Amniotic stem cell (primary cell): ENCODE measurements at places on chromosomes 11 and 22.

DNA sequence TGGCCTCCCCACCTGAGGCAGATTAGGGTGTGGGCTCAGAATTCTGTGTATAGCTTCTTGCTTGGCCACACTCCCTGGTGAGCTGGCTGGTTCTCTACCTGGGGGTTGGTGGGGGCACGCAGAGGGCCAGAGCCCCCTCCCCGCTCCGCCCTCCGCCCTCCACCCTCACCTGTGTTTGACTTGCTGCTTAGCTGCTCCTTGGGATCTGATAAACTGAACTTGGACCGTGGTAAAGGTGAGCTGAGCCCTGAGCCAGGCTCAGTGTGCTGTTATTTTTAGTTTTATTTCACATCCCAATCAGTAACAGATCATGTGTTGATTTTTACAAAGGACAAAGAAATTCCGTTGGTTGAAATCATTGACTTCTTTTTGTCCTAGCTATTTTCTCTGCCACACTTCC lies 2.0 kb downstream of the OVOL1 start:
- DNase-seq = no peak

GRCh38 chr11:22084056-22084455 lies 108.8 kb upstream of the ANO5 start:
- no peak for DNase-seq

- DNase-seq = no peak
Measured at GRCh38 chr11:115423728-115424459, 80.3 kb downstream of the CADM1 start.

- DNase-seq = no peak
Measured at GRCh38 chr22:16965083-16965482, 42.9 kb downstream of the GAB4 start.
